ENCODE measurements at places on chromosomes 5 and 9.
A peak's percentile ranks its signal among the peaks of the same experiment; 100 is the strongest.

DNA sequence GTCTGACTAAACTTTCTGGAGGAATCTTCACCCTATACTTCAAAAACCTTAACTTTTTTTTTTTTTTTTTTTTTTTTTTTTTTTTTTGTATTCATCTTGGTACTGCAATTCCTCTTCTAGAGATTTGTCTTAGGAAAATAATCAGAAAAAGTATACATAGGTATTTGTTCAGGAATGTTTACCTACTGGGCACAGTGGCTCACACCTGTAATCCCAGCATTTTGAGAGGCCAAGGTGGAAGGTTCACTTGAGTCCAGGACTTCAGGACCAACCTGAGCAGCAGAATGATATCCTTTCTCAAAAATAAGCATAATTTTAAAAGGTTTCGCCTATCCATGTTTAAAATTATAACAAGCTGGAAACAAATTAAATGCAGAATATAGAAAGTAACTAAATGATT lies 33.3 kb upstream of the NREP start:
- DNase-seq = no peak

DNA sequence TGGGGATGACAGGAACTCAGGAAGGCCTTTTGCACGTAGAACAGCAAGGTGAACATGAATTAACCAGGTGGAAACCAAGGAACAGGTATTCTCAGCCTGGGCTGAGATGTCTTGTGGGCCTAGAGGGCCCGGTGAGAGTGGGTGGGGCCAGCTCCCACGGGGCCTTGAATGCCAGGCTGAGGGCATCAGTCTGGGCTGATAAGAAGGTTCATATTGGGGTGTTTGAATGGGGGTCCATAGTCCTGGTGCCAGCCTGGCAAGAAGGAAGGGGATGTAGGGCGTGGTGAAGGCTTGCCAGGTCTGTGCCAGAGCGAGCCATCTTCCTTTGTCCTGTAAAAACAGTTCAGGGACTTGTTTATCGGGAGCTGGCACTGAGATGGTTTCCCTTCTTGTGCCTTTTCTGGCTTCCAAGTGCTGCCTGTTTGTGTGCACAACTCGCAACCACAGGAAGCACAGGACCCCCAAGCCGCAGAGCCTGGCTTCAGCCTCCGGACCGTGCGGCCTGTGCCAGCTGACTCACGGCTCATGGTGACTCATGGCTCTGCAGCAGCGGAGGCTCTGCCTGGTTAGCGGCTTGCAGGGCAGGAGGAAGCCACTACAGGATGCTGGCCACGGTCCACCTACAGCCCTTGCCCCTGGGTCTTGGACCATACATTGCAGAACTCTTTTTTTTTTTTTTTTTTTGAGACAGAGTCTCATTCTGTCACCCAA lies 2.4 kb downstream of the CARD19 start:
- DNase-seq = peak; percentile 38

DNA sequence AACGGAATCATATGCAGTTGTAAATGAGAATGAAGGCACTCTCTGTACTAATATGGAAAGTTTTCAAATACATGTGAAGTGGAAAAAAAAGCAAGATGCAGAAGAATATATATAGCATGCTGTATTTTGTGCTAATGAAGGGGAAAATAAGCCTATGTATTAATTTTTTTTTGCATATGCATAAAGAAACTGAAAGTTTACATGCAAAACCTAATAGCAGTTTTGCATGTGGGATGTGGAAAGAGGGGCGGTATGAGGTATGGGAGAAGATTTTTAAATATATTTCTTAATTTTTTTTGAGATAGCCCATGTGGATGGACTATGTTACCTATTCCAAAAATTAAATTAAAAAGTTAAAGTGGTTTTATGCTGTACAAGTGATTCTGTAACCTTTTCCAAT lies 83.7 kb upstream of the IL12B start:
- no peak for DNase-seq

DNA sequence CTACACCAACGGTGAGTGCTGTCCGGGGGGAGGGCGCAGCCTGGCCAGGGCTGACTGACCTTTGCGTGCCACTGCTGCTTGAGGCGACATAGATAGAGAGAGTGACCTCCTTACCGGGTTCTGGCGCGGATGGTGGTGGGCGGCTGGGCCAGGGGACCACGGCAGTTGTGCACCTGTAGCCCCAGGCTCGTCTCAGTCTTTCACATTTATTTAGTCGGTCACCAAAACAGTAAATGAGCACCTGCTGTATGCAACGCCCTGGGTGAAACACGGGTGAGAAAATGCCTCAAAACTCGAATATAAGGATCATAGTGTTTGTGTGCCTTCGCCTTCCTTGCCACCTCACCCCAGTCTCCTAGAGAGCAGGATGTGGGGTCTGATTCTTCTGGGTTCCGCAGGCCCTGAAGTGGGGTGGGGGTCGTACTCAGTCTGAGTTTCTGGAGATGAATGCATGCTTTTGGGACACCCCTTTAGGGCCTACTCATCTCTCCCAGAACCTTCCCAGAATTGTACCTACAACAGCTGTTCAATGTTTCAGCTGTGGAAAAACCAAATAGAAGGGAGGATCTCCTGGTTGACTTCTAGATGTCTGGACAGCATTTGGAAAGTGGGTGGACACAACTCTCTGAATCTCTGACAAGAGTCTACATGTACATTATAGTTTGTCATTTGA lies 714 bp downstream of the SEC24A start:
- DNase-seq = no peak

DNA sequence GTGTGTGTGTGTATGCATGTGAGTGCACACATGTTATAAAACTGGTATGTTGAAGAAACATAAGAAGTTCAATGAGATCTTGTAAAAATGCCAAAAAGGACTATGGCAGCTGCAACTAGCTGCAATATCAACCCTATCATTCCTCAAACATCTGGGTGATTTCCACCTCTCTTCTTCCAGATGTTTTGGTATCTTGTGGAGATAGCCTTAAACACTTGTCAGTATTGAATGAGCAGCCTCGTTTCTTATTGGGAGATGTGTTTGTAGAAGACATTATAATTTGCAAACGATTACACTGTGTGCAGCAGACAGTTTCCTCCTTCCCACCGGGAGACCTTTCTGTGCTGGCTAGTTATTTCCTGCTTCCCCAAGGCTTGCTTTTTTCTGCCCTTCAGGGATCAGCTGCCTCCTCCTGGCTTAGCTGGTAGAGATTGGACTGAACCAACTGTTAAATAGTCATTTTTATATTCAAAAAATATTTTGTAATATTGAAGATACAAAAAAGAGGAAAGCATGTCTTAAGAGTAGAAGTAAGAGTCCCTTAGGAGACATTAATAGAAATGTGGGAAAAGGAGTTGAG lies 168.4 kb upstream of the MPDZ start:
- DNase-seq = no peak

DNA sequence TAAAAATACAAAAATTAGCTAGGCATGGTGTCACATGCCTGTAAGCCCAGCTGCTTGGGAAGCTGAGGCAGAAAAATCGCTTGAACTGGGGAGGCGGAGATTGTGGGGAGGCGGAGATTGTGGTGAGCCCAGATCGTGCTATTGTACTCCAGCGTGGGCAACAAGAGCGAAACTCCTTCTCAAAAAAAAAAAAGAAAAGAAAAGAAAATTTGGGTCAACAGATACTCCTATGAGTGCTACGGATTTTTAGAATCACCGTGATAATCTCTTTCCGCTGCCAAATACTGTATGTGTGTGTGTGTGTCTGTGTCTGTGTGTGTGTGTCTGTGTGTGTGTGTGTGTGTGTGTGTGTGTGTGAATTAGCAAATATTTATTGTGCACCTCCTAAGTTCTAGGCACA lies 64.4 kb downstream of the ARRDC3 start:
- no peak for DNase-seq

DNA sequence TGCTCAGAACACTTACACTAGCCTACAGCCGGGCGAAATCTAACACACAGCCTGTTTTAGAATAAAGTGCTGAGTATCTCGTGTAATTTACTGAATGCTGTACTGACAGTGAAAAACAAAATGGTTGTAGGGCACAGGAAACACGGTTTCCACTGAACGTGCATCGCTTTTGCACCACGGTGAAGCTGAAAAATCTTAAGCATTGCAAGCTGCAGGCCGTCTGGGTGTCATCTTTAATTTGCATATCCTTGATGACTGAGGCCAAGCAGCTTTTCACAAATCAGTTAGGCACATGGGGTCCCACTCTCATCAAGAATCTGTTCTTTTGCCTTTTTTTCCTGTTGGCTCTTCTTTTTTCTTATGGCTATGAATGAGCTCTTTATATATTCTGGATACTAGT lies 58.2 kb downstream of the CAMSAP1 start:
- no peak for DNase-seq

GRCh38 chr5:138408023-138408422 lies 30.8 kb upstream of the REEP2 start:
- no peak for DNase-seq

DNA sequence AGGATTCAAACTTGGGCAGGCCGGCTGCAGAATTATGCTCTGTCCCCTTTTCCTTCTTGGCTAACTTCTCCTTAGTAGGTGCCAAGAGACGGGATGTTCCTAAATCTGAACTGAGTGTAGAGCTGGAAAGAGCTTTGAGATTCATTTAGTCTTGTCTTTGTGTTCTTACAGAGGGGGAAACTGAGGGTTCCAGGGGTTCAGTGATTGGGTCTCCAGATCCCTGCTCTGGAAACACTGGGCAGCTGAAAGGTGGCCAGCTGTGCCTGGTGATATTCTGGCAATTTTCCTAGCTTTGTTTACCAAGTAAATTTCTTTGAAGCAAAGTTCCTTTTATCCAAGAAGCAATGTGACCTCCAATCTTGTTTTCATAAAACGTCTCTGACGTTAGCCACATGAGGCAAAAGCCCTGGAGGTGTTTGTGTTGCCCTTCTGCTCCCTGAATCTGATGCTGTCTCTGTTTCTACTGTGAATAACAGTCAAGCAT lies 288.7 kb downstream of the ZSWIM6 start:
- DNase-seq = no peak

DNA sequence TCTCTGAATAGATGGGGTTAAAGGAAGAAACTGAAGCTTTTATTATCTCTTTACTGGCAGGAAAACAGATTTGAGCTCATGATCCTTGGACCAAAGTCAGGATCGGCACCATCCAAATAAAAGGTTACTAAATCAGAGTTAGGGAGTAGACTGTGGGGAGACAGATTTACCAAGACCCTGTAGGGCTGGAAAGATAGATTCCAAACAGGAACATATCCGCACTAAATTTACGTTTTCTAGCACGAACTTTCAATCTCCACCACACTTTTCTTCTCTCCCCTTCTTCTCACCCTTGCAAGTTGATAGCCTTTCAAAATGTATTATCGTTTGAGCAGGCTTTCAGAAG lies 120.0 kb upstream of the HMHB1 start:
- no peak for DNase-seq

GRCh38 chr5:65103756-65104440 lies 335.2 kb downstream of the CWC27 start:
- no peak for DNase-seq

- DNase-seq = no peak
Measured at GRCh38 chr9:35680331-35681105, 6.8 kb downstream of the CA9 start.

GRCh38 chr5:107542428-107542827 lies 128.3 kb downstream of the EFNA5 start:
- DNase-seq = no peak

- DNase-seq = no peak
Measured at GRCh38 chr5:168985454-168985853, 315.5 kb downstream of the SLIT3 start.

GRCh38 chr9:4297151-4297785 lies 2.6 kb downstream of the GLIS3 start:
- no peak for DNase-seq

- DNase-seq = no peak
Measured at GRCh38 chr5:125455041-125455440, 708.6 kb upstream of the ZNF608 start.

DNA sequence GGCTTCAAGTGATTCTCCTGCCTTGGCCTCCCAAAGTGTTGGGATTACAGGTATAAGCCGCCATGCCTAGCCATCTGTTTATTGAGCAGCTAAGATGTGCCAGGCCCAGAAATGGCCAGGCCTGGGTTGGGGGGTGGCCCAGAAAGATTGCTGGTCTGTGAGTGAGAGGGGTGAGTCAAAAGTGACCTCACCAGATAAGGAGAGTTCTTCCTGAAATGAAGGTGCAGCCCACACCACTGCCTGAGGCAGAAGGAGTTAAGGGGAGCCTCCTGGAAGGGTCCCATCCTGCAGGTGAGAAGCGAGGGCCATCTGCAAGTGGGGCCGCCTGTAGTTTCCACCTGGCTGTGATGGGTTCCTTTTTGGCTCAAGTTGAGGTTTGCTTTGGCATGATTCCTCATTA lies 96.9 kb upstream of the KLF4 start:
- no peak for DNase-seq

- no peak for DNase-seq
Measured at GRCh38 chr5:145699846-145700245, 135.3 kb downstream of the PRELID2 start.

GRCh38 chr9:128136816-128137793 lies 9.6 kb upstream of the PTGES2 start:
- no peak for DNase-seq

DNA sequence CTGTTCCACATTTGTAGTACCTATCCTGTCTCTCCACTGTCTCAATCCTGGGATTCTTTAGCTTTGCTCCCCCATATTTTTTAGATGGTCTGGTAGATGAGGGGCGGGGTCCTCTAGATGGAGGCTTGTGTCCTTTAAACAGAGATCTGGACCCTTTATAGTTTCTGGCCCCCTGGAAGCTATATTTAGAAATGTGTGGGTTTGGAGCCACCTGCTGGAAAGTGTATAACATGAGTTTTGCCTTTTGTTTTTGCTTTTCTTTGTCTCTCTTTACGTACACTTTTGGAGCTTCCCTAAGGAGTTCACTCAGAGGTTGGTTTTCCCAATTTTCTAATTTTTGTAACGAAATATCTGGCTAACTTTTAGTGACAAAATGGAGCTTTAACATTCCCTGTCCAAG lies 110.7 kb downstream of the CFAP95 start:
- DNase-seq = no peak

DNA sequence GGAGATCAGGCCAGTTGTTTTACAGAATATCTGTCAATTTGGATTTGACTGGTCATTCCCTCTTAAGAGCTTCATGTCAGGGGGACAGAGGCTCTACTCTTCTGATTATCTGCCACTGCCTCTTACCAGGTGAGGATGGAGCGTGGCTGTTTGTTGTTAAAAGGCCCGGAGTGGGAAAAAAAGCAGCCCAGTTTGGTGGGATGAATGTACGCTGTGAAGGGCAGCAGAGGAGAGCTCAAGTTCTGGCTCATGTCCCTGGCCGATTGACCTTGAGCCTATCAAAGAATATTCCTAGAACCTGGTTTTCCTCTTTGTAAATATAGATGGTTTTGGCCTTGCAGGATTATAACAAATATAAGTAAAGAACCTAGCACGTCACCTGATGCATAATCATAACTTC lies 16.3 kb upstream of the SHB start:
- no peak for DNase-seq

- DNase-seq = no peak
Measured at GRCh38 chr5:107100121-107100520, 570.6 kb downstream of the EFNA5 start.
